ENCODE measurements at places on chromosomes 1 and 21.

DNA sequence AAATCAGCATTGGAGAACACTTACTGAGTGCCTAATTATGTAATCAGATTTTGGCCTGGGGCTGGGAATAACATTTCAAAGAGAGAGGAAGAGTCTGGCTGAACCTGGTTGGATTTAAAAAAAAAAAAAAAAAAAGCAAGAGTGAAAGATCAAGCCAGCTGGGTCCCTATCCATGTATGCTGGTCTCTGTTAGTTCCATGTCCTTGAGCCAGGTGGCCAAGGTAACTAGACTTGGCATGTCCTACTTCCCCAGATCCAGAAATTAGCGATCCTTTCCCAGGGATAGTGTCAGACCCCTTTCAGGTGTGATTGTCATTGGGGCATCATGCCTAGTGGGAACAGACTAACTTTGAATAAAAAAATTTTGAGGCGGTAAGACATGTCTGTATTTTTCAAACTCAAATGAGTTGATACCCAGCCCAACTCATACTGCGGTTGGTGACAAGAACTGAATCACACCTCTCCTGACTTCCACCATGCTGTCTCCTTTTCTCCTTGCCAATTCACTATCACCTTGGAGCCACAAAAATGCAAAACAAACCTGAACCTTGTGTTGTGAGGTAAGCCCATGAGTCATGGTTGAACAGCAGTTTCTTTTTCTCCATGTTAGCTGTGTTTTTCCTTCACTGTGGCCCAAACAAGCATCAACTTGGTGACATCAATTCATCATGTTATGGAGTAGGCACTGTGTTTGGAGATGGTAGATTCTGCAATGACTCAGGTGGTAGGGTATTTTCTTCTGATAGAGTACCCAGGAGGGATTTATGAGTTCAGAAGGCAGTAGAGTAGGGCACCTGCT, 24.5 kb upstream of the PPP2R5A start:
- no peak for DNase-seq

GRCh38 chr1:31668303-31668883, 23.7 kb upstream of the PEF1 start:
- no peak for DNase-seq

DNA sequence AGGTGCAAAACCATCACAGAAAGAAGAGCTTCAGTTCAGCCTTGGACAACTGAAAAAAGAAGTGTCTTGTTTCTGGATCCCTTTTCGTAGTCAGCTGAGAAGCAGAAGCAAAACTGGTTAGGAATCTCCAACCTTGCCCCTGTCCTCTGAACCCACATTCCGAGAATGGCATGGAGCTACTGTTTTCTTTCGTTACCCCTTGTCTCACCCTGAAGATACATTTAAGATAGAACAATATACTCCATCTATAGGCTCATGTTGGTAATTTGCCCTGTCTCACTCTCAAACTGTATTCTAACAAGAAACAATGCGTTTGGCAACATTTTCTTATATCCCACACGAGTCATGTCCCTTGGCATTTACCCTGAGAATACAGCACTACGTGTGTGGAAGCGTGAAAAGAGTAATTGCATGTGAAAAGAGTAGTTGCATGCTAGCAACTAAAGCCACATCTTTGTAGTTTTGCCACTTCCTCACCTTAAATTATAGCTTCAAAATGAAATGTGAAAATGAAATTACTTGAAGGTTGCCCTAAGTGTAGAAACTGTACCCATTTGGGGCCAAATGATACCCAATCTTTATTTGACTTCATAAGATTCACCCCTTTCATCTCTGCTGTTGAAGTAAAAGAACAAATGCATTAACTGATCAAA, 5.3 kb downstream of the SLAMF7 start:
- DNase-seq: no peak

DNA sequence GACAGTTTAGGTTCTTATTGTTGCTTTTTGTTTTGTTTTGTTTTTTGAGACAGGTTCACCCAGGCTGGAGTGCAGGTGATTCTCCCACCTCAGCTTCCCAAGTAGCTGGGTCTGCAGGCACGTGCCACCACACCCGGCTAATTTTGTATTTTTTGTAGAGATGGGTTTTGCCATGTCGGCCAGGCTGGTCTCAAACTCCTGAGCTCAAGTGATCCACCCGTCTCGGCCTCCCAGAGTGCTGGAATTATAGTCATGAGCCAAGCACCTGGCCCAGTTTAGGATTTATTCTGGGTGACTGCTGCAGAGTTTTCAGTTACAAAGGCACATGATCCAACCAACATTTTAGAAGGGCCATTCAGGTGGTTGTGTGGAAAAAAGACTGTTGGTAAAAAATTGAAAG, 102.0 kb downstream of the SPAG17 start:
- DNase-seq: no peak

- no peak for DNase-seq
Observed at GRCh38 chr21:42672699-42673458, 19.5 kb downstream of the PDE9A start.

All from thymus (tissue), 14 donors.